ENCODE measurements at places on chromosomes 4 and X. TPM values are rescaled to one million over a fixed set of nuclear protein-coding genes. Genes with fewer than 3 reads are reported as not detected.

Gene F11
- not detected for total RNA-seq

GRCh38 chr4:75545526-75545925 lies 10.3 kb upstream of the ODAPH start:
- no peak overlapping the region for H3K4me3 ChIP-seq
- no peak overlapping the region for H3K27ac ChIP-seq
- no peaks in the 10 kb centered on the region for H3K27me3 ChIP-seq
- no peaks in the 10 kb centered on the region for H3K4me1 ChIP-seq
- H3K36me3 ChIP-seq = no peaks in the 10 kb centered on the region

DNA sequence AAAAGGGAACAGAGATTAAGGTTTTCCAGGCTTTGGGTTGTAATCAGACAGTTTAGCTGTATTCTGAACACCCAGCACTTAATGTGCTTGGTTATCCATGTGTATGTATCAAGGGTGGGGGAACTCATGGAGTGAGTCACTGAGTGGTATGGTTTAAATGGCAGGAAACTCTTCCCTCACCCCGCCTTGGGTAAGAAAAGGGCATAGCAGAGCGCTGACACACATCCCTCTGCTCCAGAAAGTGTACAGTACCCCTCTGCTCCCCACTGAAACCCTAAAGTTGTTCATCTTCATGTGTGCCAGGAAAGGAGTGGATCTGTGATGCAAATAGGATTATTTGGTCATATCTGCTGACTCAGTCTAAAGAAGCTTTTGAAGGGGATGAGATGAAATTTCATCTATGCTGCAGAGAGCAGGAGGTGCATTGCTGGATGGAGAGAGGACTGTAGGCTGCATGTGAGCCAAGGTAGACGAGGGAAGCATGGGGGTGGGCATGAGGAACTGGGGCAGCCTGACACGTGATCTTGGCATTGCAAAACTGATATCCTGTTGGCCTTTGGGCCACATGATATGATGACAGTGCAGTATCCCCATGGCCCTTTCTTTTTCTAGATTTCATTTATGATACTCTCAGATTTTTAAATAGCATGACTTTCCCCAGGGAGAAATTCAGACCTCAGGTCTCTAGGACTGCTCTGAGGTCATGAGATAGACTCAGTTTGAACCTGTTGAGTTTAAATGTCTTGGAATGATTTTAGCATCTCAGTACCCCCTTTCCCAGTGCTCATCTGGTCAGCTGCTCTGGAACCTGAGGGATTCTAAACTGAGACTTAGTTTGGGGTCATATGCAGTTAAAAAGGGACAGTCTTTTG lies 84.8 kb downstream of the TMEM164 start:
- H3K36me3 ChIP-seq = peaks cover 5% of the 10 kb centered on the region
- no peaks in the 10 kb centered on the region for H3K27me3 ChIP-seq
- H3K27ac ChIP-seq = no peak overlapping the region

DNA sequence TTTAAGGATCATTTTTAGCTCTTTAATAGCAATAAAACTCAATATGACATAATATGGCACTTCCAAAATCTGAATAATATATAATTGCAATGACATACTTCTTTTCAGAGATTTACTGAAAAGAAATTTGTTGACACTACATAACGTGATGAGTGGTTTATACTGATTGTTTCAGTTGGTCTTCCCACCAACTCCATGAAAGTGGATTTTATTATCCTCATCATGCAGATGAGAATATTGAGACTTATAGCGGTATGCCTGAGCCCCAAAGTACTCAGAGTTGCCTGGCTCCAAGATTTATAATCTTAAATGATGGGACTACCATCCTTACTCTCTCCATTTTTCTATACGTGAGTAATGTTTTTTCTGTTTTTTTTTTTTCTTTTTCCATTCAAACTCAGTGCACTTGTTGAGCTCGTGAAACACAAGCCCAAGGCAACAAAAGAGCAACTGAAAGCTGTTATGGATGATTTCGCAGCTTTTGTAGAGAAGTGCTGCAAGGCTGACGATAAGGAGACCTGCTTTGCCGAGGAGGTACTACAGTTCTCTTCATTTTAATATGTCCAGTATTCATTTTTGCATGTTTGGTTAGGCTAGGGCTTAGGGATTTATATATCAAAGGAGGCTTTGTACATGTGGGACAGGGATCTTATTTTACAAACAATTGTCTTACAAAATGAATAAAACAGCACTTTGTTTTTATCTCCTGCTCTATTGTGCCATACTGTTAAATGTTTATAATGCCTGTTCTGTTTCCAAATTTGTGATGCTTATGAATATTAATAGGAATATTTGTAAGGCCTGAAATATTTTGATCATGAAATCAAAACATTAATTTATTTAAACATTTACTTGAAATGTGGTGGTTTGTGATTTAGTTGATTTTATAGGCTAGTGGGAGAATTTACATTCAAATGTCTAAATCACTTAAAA lies 15.3 kb downstream of the ALB start:
- H3K27me3 ChIP-seq = no peaks in the 10 kb centered on the region
- DNase-seq = no peak
- H3K27ac ChIP-seq = no peak overlapping the region
- H3K36me3 ChIP-seq = no peaks in the 10 kb centered on the region
- no peak overlapping the region for H3K4me3 ChIP-seq
- no peaks in the 10 kb centered on the region for H3K4me1 ChIP-seq

DNA sequence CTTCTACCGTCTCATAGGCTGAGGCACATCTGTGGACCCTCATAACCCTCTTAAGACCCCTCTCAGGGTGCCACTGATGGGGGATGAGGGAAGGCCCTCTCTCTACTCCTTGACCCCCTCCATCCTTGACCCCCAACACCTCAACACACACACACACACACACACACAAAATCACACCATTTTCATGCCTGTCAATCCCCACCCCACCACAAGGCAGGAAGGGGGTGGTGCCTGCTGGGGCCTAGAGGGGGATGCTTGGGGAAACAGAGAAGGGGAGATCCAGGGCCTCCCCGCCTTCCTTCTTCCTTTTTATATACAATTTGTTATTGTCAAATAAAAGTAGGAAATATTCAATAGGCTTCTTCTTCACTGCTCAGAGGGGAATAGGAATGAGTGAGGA lies 1.2 kb upstream of the EBP start:
- H3K36me3 ChIP-seq = peaks cover 15% of the 10 kb centered on the region
- DNase-seq = peak; percentile 20
- peak overlapping the region; percentile 90 for H3K4me3 ChIP-seq

DNA sequence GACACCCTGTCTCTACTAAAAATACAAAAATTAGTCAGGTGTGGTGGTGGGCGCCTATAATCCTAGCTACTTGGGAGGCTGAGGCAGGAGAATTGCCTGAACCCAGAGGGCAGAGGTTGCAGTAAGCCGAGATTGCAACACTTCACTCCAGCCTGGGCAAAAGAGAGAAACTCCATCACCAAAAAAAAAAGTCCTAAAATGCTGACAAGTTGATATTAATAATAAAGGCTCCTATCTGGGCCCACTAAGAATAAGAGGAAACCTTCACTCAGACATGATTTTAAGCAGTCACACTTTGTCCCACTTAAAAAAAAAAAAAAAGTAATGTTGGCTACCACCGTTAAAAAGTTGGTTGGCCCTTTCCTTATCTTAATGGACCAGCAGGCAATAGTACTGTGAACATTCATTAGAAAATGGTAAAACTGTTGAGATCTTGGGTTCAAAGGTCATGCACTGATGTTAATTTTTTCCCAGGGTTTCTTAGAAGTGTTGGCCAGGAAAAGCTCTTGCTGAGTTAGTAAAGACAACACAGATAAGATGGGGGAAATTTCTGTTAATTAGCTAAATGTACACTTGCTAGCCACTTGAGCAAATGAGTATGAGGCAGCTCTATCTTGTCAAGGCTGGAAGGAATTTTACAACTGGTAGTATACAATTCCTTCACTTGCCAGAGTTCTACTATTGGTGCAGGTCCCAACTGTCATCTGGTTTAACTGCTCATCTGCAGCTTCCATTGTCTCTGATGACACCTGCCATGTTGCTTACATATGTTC lies 43.6 kb upstream of the BMP2K start:
- no peak overlapping the region for H3K4me3 ChIP-seq
- no peak overlapping the region for H3K27ac ChIP-seq
- no peak for DNase-seq
- peaks cover 9% of the 10 kb centered on the region for H3K4me1 ChIP-seq
- H3K36me3 ChIP-seq = no peaks in the 10 kb centered on the region

- DNase-seq = no peak
- peaks cover 24% of the 10 kb centered on the region for H3K4me1 ChIP-seq
- no peak overlapping the region for H3K4me3 ChIP-seq
- no peak overlapping the region for H3K27ac ChIP-seq
These were observed 16.8 kb downstream of the POLR2B start for GRCh38 chr4:56995525-56995924.

All from activated naive CD8-positive, alpha-beta T cell treated with anti-CD3 and anti-CD28 coated beads for 36 hours (primary cell).